SW 1271 (cell line): ENCODE measurements at places on chromosomes 11 and 22.

DNA sequence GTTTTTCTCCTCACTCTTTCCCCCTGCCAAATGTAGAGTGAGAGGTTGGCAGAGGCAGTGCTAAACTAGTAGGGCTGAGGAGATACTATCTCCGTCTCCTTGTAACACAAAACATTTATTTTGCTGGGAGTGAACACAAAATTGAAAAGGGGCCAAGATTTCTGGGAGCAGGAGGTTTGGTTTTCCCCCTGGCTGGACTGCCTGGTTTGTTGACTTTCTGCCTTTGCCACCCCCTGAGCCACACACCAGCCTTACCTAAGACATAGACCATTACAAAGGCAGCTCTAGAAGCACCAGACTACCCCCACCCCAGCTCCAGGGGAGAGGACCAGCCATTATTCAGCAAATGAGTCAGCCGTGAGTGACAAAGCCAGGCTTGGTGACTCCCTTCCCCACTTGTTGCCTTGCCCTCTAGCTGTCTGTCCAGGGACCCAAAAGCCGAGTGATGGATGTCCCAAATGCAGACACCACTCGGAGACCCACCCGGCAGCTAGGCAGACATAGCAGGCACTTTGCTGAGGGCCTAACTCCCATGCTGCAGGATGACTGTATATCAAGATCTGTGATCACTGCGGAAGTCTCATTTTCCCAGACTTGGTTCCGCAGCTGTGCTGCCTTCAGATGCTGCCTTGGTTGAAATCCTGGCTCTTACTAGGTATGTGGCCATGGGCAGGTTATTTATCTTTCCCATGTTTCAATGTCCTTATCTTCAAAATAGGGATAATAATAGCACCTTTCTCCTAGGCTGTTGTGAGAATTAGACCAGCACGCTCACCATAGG is 17.7 kb upstream of the CDON start:
- no peak for DNase-seq

DNA sequence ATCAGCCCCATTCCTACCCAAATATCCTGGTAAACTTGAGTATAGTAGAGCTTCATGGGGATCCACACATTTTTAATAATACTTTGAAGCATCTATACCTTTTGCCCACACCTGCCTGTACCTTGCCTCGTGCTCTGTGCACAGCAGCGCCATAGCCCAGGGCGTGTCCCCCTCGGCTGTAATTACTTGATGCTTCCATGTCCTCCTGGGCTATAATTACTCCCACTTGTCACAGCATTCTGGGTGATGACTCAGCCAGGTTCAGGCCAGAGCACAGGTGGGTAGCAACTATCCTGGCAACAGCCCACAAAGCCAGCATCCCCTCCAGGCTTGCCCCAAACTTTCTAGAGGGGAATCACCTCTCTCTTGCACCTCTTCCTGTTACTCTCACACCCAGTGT is 23.7 kb upstream of the SLC36A4 start:
- DNase-seq: no peak

DNA sequence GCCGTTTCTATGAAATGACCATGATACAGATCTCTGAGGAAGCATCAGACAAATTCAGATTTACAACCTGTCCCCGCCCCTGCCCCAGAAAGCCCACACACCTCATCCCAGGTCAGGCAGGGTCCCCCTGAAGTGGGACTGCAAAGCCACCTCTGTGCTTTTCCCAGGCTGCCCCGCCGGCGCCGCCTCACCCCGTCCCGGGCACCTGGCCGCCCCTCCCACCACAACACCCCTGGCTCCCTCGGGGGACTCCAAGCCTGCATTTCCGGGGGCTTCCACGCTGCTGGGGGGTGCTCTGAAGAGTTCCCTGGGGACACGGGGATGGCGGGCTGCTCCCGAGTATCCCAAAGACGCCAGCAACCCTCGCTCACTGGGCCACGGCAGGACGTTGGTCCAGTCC is 23.2 kb downstream of the DRD4 start:
- DNase-seq: no peak

DNA sequence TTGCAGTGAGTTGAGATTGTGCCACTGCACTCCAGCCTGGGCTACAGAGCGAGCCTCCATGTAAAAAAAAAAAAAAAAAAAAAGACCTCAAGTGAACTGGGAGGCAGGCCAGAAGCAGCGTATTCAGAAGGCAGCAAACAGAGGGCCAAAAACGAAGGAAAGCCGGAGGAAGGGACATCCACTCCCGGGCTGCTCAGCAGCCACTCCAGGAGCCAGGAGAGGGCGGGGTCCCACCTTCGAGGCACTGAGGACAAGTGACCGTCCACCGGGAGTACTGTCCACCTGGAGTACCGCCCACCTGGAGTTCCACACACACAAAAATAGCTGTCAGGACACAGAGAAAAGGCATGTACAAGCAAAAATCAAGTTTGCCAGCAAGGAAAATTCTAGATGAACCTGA is 5.5 kb downstream of the TOLLIP start:
- no peak for DNase-seq

- DNase-seq: no peak
Observed at GRCh38 chr11:47468598-47469214, 19.8 kb upstream of the RAPSN start.

DNA sequence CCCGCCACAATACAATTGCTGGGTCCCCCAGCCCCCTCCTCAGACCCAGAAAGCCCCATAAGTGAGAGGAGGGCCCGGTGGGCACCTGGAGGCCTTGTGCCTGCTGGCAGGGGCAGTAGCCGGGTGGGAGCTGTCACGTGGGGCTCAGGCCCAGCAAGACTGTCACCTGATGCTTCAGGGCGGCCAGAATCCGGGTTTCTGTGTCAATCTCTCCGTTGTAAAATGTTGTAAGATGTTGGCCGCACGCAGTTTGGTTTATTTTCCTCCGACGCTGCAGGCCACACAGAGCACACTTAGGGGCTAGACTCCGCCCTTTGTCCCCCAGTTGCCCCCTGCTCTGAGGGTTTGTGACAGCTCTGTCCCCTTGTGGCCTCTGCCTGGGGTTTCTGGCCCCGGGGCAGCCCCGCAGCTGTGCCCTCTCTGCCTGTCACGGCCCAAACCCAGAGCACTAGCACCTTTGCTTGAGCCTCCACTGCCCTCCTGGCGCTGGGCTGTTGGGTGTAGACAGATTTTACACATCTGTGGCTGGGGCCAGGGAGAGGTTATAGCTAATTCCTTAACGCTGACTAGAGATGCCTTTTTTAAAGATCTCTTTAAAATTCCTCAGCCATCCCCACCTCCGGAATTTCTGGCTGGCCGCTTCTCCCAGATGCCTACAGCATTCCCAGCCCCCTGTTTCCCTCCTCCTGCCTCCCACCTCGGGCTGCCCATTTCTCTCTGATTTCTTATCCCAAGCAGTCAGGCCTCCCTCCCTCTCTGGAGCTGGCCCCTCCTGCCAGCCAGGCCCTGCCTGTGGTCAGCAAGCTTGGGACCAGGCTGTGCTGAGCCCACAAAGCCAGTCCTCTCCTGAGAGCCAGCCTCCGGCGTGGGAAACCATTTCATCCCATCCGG is 3.2 kb upstream of the PRR5 start:
- DNase-seq: no peak

DNA sequence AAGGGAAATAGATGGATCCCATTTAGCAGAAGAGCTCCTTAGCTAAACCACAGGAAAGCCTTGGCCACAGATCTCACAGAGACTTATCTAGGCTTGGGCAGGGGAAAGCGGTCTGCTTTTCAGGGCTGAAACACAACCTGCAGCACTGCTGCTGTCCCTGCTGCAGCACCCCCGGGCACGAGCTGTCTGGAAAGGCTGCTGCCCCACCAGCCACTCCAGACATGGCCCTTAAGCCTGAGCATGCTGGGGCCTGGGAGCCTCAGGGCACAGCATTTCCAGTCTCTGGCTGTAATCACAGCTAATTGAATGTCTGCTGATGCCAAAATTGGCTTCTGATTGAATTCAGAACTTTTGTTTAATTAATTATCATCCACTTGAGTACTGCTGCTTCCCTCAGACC is 115.0 kb downstream of the TMPRSS5 start:
- no peak for DNase-seq

- DNase-seq: no peak
Observed at GRCh38 chr11:122788781-122789535, 49.3 kb upstream of the CRTAM start.

DNA sequence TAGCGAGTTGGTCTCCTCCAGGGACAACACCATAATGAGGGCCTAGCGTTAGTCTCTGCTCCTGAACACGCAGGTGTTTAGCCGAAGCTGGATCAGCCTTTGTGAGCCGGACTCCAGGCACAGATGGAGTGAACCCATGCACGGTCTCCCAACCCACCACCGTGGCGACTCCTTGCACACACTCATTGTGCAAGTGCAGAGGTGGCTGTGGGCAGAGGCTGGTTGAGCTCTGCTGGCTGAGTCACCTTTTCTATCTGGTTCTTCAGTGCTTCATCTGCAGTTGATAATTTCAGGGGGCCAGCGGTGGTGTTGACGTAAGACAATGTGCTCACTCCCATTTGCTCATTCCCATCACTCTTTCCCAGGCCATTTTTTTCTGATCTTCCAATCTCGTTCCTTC is 72.1 kb upstream of the SLC22A12 start:
- DNase-seq: no peak

GRCh38 chr11:118560806-118561205 is 4.9 kb downstream of the IFT46 start:
- no peak for DNase-seq

DNA sequence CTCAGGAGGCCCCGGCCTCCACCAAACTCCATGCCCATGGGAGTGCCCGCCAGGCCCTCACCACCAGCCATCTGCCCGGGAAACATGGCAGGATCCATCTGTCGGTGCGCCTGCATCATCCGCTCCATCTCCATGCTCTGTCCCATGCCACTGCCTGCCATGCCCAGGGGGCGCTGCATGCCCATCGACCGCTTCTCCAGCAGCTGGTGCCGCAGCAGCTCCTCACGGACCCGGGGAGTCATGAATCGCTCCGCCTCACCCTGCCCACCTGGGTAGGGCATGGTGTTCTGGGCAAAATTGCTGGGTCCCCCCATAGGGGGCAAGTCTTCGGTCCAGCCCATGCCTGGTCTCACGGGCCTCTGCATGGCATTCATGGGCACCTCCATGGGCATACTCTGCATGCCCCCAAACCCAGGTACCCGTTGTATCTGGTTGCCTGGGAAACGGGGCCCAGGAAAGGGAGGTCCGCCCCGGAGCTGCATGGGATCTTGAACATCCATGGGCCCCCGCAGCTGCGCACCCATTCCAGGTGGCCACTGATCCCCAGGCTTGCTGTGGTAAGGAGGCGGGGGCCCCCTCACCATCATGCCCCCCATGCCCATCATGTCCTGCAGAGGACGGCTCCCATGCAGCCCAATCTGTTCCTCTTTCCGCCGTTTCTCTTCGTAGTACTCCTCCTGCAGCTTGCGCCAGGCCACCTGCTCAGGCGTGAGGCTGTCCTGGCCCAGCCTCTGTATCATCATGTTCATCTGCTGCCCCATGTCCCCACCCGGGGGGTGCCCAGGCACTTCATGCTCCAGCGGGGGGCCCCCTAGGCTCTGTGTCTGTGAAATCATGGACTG is 18.0 kb downstream of the CXCR5 start:
- no peak for DNase-seq

- DNase-seq: no peak
Observed at GRCh38 chr11:9008011-9008550, 4.3 kb upstream of the NRIP3 start.

GRCh38 chr11:44464741-44465140 is 100.7 kb upstream of the CD82 start:
- DNase-seq: no peak

- no peak for DNase-seq
Observed at GRCh38 chr22:30535182-30535581, 11.4 kb downstream of the SEC14L6 start.

- DNase-seq: no peak
Observed at GRCh38 chr11:23288003-23288783, 427.9 kb upstream of the CCDC179 start.

DNA sequence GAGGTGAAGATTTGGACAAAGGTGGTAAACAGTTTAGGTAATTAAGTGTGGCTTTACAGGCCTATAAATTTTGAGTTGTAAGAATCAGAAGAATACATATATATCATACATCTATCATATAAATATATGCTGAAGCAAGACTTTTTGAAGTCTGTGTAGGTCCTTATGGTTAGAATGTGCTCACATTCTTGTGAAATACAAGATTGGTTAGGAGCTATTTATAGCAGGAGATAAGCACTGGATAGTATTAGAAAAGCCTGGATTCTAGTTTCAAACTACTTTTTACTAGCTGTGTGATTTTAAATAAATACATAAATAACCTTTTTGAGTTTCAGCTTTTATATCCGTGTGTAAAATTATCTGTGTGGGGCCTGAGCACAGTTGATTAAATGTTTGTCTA is 42.3 kb downstream of the ANKRD42 start:
- no peak for DNase-seq

DNA sequence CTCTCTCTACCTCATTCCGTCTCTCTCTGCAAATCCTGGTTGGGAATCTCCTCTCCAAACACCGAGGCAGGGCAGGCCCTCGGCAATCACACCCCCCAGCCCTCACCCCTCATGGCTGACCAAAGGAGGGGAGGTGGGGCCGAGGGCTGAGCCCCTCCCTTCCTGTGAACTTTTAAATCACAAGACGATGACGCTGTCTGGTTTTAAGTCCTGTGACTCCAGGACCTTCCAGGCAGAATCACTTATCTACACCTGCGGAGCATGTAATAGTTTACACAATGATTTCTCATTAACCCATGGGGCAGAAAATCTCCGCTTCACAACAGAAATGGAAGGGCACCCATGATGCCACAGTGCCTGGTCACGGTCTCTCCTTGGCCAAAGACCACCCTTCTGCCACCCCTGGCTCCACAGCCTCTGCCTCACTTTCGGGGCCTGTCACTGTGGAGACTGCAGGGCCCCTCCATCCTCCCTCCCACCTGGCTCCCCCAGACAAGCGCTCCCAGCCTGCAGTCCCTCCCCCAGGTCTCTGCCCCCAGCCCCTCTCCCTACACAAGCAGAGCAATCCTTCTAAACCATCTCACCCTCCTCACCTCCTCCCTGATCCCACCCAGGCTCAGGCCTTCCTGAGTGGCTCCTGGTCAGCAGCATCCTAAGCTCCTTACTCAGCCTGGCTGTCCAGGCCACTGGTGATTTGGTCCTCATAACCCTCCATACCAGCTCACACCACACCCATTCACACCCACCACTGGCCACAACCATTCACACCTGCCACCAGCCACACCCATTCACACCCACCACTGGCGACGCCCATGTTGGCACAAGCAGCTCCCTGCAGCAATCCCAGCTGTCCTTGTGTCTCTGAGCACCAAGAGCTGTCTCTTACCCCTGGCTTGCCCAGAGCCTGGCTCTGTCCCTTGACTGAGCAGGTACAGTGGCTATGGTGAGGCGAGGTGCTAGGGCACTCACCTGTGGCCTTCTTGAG is 30.7 kb upstream of the ARFGAP3 start:
- DNase-seq: no peak
